Gastrocnemius medialis (tissue), 4 donors: ENCODE measurements at places on chromosomes 5 and 9. TPM values are rescaled to one million over a fixed set of nuclear protein-coding genes. Genes with fewer than 3 reads are reported as not detected.

The SLC1A1 gene
- 1.3 TPM for total RNA-seq

The DDX46 gene
- total RNA-seq, result 40.0 TPM

The SCGB3A2 gene
- not detected for total RNA-seq

GRCh38 chr9:132978451-132979131 is at the start of gene GFI1B:
Gene GFI1B (plus strand): TSS chr9:132978694. CDS start chr9:132986679, 7,985 bp downstream.
- no peak for DNase-seq
- H3K36me3 ChIP-seq, result no peaks in the 10 kb centered on the region
- H3K4me1 ChIP-seq, result no peaks in the 10 kb centered on the region
- no peak within 1 kb of the TSS for H3K4me3 ChIP-seq
- H3K27me3 ChIP-seq, result peaks cover 47% of the 10 kb centered on the region
- no peak within 1 kb of the TSS for H3K27ac ChIP-seq

GRCh38 chr9:117714282-117714681 is 10.1 kb downstream of the TLR4 start:
- no peaks in the 10 kb centered on the region for H3K36me3 ChIP-seq
- H3K27me3 ChIP-seq, result no peaks in the 10 kb centered on the region
- no peak overlapping the region for H3K27ac ChIP-seq
- DNase-seq, result no peak
- H3K4me3 ChIP-seq, result no peak overlapping the region

- no peak for DNase-seq
- no peaks in the 10 kb centered on the region for H3K4me1 ChIP-seq
- no peaks in the 10 kb centered on the region for H3K27me3 ChIP-seq
- H3K4me3 ChIP-seq, result no peak overlapping the region
Measured at GRCh38 chr5:40033411-40033810, 608.6 kb upstream of the DAB2 start.

DNA sequence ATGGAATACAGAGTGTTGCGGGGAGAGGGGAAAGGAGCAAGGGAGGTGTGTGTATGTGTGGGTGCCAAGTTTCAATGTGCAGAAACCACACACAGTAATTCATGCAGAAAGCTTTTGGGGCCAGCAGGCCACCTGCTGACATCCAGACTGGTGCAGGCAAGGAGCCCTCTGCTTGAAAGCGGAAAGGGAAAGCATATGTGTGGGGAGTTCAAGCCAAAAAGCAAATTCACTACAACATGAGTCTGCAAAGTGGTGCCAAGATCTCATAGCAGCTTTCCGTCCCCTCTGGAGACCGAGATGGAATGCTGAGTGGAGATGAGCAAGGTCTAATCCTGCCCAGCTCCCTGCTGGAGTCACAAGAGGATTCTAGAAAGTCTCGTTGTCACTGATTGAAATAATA is 159.7 kb upstream of the VLDLR start:
- H3K4me1 ChIP-seq, result no peaks in the 10 kb centered on the region
- H3K27me3 ChIP-seq, result no peaks in the 10 kb centered on the region
- no peaks in the 10 kb centered on the region for H3K36me3 ChIP-seq
- H3K4me3 ChIP-seq, result no peak overlapping the region

DNA sequence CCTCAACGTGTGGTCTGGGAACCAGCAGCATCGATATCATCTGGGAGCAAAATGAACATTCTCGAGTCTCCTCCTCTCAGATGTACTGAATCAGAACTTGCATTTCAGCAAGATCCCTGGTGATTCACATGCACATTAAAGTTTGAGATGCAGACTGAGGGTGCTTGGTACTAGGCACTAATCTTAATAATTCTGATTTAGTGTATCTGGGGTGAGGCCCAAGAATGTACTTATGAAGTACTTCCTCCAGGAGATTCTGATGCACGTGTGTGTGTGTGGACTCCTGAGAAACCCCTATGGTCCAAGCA is 56.2 kb upstream of the EQTN start:
- H3K36me3 ChIP-seq, result no peaks in the 10 kb centered on the region
- no peak overlapping the region for H3K4me3 ChIP-seq
- H3K4me1 ChIP-seq, result peaks cover 25% of the 10 kb centered on the region
- no peaks in the 10 kb centered on the region for H3K27me3 ChIP-seq
- no peak overlapping the region for H3K27ac ChIP-seq
